ENCODE measurements at places on chromosomes 13 and 19.

GRCh38 chr19:40284501-40285352 is at the start of gene AKT2:
AKT2 (minus strand) TSS chr19:40285345; CDS start chr19:40265267, 20,078 bp downstream.
- peak; percentile 83 for DNase-seq

DNA sequence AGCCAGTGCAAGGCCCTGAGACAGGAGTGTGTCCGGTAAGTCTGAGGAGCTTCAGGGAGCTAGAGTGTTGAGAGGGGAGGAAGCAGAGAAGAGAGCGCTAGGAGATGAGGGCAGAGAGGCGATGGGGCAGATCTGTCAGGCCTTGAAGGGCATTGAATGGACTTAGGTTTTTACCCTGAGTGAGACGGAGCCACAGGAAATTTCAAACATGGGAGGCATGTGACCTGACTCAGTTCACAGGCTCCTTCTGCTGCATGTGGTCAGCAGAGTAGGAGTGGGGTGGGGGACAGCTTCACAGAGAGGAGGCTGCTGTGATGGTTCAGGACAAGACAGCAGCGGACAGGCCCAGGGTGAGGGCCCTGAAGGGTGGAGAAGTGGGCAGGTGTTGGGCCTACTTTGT is 2.5 kb upstream of the FAM98C start:
- no peak for DNase-seq

DNA sequence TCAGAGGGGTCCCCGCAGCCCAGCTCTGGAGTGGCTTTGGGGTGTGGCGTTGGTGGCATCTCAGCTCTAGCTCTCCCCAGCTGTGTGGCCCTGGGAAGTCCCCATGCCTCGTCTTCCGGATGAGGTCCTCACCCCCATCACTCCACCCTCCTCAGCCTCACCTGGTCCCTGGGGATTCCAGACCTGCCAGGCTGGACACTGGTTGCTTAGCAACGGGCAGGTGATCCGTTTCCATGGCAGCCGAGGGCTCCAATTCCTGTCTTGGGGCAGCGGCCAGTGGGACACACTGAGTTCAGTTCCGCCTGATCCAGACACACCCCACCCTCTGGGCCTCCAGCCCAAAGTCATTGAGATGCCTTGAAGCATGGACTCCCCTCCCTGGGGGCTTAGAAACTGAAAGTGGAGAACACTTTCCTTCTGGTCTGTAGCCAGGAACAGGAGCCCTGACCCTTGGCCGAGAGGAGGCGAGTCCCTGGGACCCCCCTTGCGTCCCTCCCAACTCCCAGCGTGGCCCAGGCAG is 7.7 kb upstream of the MISP start:
- DNase-seq = no peak

DNA sequence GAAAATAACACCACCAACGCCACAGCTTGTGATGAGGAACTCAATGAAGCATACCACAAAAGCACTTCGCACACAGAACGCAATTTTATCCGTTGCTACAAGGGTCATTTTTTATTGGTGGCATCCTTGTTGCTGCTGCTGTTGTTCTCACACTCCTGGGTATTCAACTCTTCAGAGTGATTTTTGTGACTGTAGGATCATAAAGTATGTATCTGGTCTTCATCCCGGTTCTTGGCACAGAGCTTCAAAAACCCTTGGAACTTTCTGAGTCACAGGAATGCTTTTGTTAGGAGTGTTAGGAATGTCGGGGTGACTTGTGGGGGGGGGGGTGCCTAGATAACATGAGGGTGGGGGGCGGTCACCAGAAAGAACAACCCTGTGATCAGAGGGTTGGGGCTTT is 108.4 kb downstream of the ZNF557 start:
- no peak for DNase-seq

DNA sequence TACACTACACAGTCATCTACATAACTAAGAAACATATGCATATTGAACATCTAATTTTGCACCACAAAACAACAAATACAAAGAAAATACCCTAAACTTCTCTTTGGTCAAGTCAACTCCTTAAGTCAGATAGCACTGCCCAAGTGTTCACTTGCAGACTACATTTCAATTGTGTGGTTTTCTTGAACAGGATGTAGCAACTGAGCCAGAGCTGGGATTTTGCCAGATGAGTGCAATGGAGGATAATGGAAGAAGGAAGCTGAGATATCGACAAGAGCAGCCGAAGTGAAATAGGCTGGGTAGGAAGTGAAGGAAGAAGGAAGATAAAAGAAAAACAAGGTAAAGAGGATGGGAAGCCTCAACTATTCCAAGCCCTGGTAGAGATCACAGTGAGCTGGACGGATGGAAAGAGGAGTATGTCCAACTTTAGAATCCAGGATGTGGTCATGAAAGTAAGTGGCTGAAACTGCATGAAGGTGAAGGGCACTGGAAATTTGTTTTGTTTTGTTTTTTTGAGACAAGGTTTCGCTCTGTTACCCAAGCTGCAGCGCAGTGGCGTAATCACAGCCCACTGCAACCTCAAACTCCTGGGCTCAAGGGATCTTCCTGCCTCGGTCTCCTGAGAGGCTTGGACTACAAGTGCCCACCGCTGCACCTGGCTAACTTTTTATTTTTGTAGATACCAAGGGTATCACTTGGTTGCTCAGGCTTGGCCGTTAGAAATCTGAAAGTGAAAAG is 15.0 kb downstream of the NUFIP1 start:
- no peak for DNase-seq

GRCh38 chr13:112623051-112623711 is 35.2 kb upstream of the TUBGCP3 start:
- peak; percentile 23 for DNase-seq

DNA sequence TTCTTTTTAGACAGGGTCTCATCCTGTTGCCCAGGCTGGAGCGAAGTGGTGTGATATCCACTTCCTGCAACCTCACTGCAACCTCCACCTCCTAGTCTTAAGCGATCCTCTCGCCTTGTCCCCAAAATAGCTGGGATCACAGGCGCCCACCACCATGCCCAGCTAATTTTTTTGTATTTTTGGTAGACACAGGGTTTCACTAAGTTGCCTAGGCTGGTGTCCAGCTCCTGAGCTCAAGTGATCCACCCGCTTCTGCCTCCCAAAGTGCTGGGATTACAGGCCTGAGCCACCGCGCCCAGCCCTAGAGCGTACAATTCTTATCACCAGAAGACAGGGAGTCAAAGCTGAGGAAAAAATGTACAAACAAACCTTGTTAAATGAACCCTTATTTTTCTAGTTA is 4.5 kb upstream of the ELOF1 start:
- no peak for DNase-seq

GRCh38 chr19:16514383-16515019 is 18.3 kb downstream of the C19orf44 start:
- no peak for DNase-seq

DNA sequence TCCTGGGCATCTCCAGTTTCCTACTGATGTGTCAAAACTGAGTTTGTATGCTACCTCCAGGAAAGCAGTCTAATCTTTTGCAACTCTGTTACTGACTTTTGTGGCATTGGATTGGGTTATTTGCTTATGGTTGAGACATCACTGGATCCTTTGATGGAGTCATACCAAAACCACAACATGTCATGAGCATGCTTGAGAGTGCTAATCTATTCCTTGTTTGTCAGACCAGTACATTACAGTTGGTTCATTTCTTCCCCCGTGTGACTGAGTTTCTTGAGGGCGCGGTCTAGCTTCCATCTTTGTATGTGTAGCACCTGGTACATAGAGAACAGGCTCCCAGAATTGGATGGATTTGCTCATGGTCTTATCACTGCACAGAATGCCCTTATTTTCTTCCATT is 43.2 kb downstream of the SUGT1 start:
- no peak for DNase-seq

DNA sequence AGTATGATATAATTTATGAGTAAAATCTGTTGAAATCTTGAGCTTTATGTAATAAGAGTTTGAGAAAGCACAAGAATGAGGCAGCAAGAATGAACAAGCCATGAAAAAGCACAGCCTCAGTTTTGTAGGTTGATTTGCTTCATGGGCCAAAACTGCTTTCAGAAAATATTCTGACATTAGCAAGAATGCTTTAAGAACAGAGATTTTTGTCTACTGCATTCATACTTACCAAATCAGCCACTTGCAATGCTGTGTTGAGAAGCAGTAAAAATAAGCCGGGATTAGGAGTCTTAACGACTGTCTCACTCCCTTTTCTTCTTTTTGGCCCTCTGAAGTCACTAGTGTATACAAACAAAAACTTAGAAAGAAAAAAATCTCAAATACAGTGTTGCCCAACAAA is 114.5 kb downstream of the POSTN start:
- DNase-seq = no peak

GRCh38 chr19:18940769-18941627 is at the start of gene HOMER3:
HOMER3 (minus strand) TSS chr19:18941217; CDS start chr19:18938982, 2,235 bp downstream.
- peak; percentile 1 for DNase-seq

GRCh38 chr19:51559240-51559639 is 11.8 kb upstream of the ZNF175 start:
- no peak for DNase-seq

- DNase-seq = no peak
These were observed 23.3 kb downstream of the PBX4 start for GRCh38 chr19:19595171-19595701.

DNA sequence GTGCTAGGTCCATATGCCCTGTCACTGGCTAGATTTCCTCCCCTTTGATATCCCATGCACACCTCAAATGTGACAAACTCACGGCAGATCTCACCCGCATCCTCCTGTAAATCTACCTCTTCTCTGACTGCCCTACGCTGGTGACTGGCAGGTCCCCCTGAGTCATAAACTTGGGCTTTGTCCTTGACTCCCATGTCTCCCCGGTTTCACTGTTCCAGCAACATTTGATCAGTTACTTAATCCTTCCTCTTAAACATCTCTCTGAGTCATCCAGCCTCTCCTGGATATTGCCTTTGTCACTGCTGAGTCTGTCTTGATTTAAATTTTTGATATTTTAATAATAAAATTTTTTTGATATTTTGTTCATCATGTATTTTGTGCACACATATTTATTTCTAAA is 26.5 kb downstream of the FAM216B start:
- DNase-seq = no peak

DNA sequence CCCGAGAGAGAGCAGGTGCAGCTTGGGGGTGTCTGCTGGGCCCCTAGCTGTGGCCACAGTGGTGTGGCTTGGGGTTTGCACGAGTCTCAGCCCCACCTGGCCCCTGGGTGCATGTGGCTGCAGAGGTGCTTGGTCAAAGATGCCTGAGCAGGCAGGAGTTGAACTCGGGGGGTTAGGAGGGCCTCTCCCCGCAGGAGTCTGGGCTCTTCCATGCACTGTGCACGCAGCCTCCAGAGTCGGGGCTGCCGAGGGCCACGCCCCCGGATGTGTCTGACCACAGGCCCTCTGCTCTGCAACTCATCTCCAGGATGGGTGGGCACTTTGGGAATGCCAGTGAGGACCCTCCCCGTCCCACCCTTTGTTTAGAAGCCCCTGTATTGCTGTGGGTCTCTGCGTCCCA is 91.5 kb upstream of the MCF2L start:
- no peak for DNase-seq

DNA sequence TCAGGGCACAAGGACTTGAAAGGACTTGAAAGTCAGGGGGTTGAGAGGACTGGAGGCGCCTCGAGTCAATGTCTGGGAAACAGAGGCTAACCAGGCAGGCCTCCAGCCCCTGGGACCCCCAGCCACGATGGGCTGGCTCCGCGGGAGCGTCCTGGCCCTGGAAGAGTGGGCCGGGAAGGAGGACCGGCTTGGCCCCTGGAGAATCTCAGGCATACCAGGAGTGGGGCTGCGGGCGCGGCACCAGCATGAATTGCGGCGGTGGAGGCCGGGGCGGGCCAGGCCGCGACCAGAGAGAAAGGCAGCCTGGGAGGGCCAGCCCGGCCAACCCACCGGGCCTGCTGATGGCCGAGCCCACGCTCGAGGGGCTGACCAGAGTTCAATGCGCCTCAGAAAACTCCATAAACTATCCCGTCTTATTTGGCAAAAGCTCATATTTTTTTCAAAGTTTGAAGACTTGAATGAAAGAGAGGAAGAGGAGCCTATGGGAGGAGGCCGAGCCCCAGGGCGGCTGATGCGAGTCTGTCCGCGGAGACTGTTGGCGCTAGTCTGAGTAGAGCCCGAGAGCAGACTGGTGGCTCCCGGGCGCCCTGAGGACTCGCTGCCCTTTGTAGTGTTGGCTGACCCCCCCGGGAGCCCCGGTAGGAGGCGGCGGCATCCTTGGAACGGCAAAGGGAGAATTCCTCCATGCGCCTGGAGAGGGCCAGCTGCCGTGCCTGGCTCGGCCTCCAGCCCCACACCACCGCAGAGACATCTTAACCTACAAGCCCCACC is 68.0 kb downstream of the MLLT1 start:
- no peak for DNase-seq

GRCh38 chr13:80513196-80513595 is 172.3 kb upstream of the SPRY2 start:
- no peak for DNase-seq

DNA sequence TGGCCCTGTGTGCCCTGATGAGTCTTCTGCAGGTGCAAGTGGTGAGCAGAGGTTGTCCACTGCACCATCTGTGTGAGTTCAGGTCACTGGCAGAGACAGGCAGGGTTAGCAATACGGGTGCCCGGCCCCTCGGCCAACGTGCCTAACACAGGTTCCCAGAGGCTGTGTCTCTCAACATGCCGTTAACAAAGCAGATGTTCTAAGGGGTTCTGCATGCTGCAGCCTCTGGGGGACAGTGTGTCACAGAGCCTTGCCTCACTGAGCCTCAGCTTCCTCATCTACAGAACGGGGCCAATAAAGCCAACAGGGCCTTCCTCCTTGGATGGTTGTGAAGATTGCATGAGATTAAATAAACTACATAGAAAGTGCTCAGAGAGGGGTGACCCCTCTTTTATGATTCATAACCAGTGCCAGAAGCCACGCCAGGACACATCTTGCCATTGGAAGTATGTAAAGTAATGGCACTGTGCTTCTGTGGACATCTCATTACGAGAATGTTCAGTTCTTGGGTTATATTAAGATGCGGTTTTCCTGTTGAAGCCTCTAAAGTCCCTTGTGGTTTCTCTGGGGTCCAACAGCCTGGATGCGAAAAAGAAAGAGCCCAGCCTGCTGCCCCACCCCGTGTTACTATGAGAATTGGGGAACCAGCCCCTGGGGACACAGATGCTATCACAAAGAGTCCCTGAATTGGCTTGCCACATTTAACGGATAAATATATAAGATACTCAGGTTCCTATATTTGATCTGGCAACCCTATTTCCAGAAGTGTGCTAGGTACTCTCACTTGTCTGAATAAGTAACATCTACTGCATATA is 11.2 kb upstream of the ARHGEF18 start:
- DNase-seq = no peak

GRCh38 chr19:15318241-15318691 is 14.1 kb downstream of the BRD4 start:
- no peak for DNase-seq

DNA sequence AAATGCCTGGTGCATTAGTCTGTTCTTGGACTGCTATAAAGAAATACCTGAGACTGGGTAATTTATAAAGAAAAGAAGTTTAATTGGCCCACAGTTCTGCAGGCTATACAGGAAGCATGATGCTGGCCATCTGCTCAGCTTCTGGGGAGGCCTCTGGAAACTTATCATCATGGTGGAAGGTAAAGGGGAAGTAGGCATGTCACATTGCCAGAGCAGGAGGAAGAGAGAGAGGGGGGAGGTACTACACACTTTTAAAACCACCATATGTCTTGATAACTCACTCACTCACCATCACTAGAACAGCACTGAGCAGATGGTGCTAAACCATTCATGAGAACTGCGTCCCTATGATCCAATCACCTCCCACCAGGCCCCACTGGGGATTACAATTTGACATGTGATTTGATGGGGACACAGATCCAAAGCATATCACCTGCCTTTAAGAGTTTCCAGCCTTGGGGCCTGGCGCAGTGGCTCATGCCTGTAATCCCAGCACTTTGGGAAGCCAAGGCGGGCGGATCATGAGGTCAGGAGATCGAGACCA is 219.0 kb downstream of the KATNAL1 start:
- DNase-seq = no peak

- DNase-seq = no peak
These were observed 25.0 kb downstream of the ENOX1 start for GRCh38 chr13:43761616-43762315.

All from NCI-H748 treated with DMSO at 0.1 percent for 48 hours (cell line).